ENCODE measurements at places on chromosomes 11 and 22.

GRCh38 chr11:2103668-2104523 is 35.3 kb downstream of the IGF2 start:
- DNase-seq: no peak

DNA sequence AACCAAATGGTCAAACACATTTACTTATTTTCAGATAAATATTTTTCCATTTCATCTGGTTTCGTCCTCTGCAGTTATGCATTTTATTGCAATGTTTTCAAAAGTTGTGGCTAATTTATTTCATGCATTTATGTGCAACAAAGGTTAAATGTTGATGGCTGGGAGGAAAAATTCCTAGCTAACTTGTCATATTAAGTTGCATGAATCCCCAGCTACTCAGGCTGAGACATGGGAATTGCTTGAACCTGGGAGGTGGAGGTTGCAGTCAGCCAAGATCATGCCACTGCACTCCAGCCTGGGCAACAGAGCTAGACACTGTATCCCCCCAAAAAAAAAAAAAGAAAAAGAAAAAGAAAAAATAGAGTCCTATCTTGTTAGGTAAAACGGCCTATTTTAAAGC is 1862.4 kb upstream of the RAG2 start:
- DNase-seq: no peak

DNA sequence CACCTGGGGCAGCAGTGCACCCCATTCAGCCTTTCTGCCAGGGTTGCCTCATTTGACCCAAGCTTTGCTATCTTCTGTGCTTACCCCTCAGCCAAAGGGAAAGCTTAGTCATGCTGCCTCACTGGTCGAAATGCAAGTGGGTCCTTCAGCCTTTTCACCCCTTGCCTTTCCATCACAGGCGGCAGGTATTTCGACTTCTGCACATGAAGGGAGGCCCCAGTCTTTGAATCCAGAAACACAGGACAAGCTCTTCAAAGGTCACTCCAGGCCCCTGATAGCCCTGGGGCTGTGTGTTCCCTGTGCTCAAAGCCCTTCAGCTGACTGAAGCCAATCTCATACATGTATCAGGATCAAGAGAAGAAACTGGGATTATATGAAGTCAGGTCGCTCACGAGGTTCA is 129.7 kb downstream of the SNX19 start:
- DNase-seq: no peak

- DNase-seq: no peak
Measured at GRCh38 chr11:107819361-107820014, 39.1 kb downstream of the SLC35F2 start.
